T follicular helper cell (primary cell): ENCODE measurements at places on chromosomes 5 and 9.
A peak's percentile ranks its signal among the peaks of the same experiment; 100 is the strongest.

GRCh38 chr5:150488519-150489359, 19.2 kb upstream of the NDST1 start:
- DNase-seq: no peak

- DNase-seq: no peak
Observed at GRCh38 chr9:69885474-69885929, 64.9 kb downstream of the CFAP95 start.

DNA sequence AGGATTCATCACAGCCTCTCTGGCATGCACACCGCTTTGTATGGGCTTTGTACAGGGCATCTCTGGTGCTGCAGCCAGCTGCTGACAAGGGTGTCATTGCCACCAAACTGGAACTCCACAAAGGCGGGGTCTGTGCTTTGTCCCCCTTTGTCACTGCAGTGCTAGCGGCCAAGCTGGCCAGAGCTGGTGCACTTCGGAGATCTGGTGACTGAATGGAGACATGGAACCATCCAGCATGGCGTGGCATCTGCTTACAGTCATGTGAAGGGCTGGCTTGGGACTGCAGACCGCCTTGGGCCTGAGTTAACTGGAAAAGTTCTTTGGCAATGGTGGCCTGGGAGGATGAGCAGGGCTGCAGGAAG, 18.7 kb upstream of the COL5A1 start:
- DNase-seq: no peak

DNA sequence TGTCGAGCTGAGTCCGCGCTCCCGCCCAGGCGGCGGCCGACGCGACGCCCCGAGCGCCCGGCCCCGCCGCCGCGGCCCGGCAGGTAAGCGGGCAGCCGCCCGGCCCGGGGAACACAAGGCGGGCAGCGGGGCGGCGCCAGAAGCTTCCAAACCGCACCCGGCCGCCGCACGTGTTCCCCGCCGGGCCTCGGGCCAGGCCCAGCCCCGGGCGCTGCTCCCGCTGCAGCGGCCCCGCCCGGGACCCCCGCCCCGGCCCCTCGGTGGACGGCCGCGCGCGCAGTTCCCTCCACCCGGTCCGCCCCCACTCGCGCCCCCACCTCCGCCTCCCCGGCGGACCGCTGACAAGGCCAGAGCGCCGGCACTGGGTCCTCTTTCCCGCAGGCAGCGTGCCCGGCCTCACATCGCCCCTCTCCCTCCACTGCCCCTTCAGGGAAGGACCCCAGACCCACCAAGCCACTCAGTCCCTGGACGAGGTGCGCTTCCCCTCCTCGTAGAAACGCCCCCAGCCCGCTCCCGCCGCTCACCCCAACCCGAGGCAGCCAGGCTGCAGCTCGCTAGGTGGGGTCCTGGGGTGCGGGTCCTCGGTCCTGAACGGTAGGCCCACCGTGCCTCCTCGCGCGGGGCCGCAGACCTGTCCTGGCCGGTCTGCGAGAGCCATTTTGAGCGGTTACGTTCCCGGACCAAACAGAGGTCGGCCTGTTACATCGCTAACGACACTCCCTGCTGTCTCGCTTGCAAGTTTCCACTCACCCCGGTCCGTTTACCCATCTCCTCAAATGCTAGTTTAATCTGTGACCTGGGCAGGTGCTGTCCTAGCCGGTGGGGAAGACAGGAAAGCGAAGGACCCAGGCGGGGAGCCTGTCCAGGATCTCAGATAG, 475 bp downstream of the WDR5 start:
- no peak for DNase-seq

- no peak for DNase-seq
Observed at GRCh38 chr5:94810281-94810680, 191.8 kb downstream of the SLF1 start.

GRCh38 chr9:34169125-34169524, 9.7 kb upstream of the UBAP1 start:
- DNase-seq: no peak

GRCh38 chr9:23556459-23556858, 269.6 kb downstream of the ELAVL2 start:
- DNase-seq: no peak

DNA sequence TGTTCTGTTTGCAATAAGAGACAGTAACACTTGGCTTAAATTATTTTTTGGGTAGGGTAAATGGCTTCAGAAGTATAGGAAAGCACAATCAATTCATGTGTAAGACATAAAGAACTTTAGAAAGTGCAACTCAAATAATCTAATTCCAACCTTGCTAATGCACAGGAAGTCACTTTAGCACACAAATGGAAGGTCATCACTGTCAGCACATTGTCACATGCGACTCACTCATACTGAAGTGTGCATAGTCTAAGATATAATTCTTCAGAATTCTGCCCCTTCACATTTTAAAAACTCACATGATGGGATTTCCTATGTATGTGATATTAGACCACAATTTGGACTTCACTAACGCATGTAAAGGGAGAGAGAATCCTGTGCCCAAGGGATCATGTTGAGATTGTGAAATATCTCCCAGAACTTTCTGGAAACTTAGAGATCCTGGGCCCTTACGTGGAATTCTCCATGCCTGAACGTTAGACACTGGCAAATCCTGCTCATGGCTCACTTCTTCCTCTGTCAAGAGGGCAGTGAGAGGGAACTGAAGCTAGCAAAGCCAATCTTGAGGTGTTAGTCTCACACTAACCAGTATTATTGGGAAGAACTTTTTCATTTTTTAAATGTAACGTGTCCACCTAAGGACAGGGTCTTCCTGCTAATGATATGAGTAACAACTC, 403.2 kb upstream of the PTGER4 start:
- no peak for DNase-seq

GRCh38 chr5:78766412-78766762, 117.8 kb upstream of the LHFPL2 start:
- no peak for DNase-seq

DNA sequence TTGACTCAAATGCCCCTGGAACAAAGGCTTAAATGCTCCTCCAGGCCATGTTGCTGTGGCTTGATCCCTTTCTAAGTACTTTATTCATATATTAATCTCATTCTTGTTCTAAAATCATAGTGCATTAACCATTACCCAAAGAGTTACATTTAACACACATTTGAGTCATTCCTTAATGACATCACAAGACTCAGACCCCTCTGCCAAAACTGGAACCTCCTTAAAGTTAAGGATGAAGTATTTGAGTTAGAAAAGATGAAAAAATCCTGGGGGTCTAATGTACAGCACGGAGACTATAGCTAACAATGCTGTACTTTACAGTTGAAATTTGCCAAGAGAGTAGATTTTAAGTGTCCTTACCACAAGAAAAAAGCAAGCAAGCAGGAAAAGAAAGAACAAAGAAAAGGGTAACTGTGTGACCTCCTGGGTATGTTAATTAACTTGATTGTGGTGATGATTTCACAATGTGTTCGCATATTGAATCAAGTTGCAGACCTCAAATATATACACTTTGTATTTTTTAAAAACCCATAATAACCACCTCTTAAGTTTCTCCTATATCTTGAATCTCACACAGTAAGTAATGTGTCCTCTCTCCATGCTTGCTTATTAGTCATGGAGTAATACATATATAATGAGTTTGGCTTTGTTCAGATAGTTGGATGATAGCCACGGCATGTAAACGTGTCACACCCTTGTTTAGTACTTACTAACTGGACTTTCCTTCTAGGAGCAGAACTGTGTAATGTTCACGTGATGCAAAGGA, 376.9 kb downstream of the SEMA5A start:
- DNase-seq: no peak

GRCh38 chr5:126339215-126339805, 83.9 kb upstream of the GRAMD2B start:
- peak; percentile 22 for DNase-seq

DNA sequence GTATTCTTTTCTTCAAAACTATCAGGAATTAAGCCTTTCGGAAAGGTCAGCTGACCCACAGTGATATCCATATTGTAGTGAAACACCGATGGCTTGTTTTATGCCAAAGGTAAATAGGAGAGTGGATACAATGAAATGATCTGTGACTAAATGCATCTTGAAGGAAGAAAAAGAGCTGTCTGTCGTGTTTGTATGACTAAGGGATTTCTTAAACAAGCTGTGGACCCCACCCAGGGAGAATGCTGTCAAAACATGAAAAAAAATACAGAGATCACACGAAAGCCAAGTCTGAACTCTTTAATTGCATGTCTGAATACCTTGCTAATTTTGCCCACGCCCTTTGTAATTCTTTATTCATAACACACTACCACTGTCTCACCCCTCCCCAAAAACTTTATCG, 286.4 kb upstream of the WWC1 start:
- no peak for DNase-seq

GRCh38 chr5:180180846-180181245, 28.2 kb downstream of the RASGEF1C start:
- no peak for DNase-seq

DNA sequence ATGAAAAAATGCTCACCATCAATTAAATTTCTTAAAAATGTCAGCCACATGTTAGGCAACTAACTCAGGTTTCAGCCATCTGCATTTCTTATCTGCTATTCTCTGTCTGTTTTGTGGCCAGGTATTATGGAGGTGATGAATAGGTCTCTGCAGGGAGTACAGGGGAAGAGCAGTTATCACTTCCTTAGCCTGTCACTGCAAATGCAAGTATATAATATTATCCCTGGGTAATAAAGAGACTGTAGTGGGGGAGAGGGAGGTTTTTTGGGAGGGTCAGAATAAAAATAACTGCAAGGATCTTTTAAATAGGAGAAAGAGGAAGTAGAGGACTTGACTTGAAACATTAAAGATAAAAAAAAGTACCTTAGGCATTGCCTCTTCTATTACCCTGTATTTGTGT, 49.6 kb upstream of the PTGER4 start:
- DNase-seq: no peak

GRCh38 chr5:133921979-133922378, 46.4 kb downstream of the C5orf15 start:
- no peak for DNase-seq
